Breast epithelium (tissue), 4 donors: ENCODE measurements at places on chromosomes 12 and 14. TPM values are rescaled to one million over a fixed set of nuclear protein-coding genes. Genes with fewer than 3 reads are reported as not detected.

The NUAK1 gene
- total RNA-seq: 13.1 TPM

The CTDSP2 gene
- total RNA-seq: 144 TPM

The IL31 gene
- not detected for total RNA-seq

The NELL2 gene
- 4.9 TPM for total RNA-seq

The PPM1H gene
- total RNA-seq: 2.2 TPM
